ENCODE measurements at places on chromosomes 7 and 10.

GRCh38 chr10:116831790-116832189, 17.5 kb upstream of the ENO4 start:
- DNase-seq, result no peak

GRCh38 chr7:400901-401485, 111.0 kb downstream of the FOXL3 start:
- no peak for DNase-seq

DNA sequence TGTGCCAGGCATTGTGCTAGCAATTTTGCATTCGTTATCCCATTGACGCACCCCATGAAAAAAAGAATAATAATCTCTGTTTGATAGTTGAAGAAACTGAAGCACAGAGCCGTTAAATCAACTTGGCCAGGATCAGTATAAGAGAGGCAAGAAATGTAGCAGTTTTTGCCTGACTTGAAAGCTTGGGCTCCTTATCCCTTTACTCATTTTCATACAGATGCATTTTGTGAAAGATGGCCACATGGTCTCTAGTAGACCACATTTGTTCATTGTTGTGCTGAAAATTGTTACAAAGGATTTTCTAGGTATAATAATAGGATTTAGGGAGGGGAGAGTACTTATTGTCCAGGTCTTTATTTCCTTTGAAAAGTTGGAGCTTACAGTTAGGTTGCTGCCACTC, 14.7 kb downstream of the AUTS2 start:
- no peak for DNase-seq

DNA sequence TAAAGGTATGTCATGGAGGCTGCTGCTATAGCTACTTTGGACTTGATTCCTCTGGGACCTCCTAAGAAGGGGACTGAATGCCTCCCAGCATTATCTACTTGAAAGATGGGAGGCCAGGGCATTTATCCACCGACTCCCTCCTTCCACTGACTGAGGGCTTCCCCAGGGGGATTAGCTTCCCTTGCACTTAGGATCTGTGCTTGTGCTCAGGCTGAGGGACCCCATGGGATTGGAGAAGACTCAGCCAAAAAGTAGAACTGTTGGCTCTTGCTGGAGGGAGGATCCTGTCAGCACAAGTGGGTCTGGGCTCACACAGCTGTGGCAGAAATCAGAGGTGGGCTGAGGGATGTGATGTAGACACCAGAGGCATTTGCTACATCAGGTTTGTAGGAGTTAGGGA, 81.5 kb upstream of the SYPL1 start:
- no peak for DNase-seq

DNA sequence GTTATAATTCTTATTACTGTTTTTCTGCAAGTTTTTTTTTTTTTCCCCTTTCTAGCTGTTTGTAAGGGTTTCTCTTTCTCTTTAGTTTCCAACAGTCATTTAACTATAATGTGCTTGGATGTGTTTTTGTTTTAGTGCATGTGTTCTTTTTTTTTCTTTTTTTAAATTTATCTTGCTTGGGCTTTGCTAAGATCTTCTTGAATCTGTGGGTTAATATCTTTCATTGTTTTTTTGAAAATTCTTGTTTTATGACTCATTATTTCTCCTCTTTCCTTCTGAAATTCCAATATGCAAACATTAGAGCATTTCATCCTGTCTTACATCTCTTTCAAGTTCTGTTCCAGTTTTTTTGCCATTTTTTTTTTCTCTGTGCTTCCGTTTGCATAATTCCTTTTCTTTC, 5.7 kb upstream of the HK1 start:
- DNase-seq, result no peak

- no peak for DNase-seq
Measured at GRCh38 chr7:45701701-45702510, 127.7 kb downstream of the ADCY1 start.

GRCh38 chr7:77685233-77685632, 11.0 kb upstream of the RSBN1L start:
- DNase-seq, result no peak

DNA sequence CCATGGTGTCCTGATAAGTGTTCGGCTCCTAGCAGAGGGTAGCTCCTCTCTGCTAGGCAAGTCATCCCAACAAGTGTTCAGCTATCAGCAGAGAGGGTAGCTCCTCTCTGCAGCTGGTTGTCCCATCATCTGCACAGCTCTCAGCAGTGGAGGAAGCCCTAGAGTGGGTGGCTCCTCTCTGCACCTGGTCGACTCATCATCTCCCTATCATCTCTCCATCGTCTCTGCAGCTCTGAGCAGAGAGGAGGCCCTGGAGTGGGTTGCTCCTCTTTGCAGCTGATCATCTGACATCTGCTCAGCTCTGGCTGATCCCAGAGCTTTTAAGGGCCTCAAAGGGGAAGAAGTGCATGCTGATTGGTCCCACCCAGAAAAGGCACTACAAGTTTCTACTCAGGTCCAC, 199.9 kb upstream of the KMT2E start:
- DNase-seq, result no peak

- no peak for DNase-seq
Measured at GRCh38 chr10:88062798-88063472, 199.5 kb downstream of the PTEN start.

DNA sequence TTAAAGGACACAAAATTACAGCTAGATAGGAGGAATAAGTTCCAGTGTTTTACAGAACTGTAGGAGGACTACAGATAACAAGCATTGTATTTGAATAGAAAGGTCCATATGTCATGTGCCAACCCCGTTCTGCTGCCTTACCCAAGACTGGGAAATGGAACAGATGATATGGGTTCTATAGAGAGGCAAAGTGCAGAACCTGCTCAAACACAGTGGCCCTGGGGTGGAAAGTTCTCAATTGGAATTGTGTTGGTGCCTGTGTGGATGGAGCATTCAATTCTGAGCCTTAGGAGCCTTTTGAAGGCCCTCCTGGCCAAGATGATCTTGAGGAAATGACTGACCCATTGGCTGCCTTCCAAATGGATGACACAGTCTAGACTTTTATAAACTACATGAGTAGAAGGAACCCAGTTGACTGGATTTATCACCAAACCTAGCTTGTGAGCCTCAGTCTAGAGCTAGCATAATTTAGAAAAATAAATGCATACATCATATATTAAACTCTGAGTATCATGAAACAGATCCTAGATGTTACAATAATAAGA, 4.1 kb upstream of the PRSS1 start:
- no peak for DNase-seq

Measured in CD4-positive, alpha-beta T cell treated with Interleukin-6 for 4 hours (primary cell).